ENCODE measurements at places on chromosomes 16 and 17. TPM values are rescaled to one million over a fixed set of nuclear protein-coding genes. Genes with fewer than 3 reads are reported as not detected.

GRCh38 chr17:19317359-19318095 lies 45.0 kb downstream of the B9D1 start:
- no peak for DNase-seq

GRCh38 chr17:32525122-32525521 lies 38.3 kb downstream of the CDK5R1 start:
- DNase-seq, result no peak

DNA sequence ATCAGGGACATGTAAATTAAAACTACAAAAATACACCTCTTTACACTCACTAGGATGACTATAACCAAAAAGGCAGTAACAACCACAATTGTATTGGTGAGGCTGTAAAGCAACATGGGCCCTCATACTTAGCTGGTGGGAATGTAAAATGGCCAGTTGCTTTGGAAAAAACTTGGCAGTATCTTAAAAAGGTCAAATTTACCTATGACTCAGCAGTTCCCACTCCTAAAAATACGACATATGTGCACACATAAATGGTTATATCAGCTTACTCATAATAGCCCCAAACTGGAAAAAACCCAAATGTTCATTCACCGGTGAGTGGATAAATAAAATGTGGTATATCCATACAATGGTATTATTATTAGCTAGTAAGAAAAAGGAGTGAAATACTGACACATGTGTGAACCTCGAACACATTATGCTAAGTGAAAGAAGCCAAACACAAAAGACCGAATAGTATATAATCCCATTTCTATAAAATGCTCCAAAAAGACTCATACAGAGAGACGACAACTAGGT lies 391.4 kb downstream of the NPIPA8 start:
- DNase-seq, result no peak

GRCh38 chr17:39261286-39261685 lies 35.5 kb upstream of the STAC2 start:
- no peak for DNase-seq

- no peak for DNase-seq
Observed at GRCh38 chr16:79980650-79981521, 380.3 kb upstream of the MAF start.

The KRT36 gene
- not detected for total RNA-seq

The PLXDC1 gene
- 2.5 TPM for total RNA-seq

The PYY gene
- not detected for total RNA-seq
